ENCODE measurements at places on chromosomes 2 and 18. TPM values are rescaled to one million over a fixed set of nuclear protein-coding genes. Genes with fewer than 3 reads are reported as not detected.

DNA sequence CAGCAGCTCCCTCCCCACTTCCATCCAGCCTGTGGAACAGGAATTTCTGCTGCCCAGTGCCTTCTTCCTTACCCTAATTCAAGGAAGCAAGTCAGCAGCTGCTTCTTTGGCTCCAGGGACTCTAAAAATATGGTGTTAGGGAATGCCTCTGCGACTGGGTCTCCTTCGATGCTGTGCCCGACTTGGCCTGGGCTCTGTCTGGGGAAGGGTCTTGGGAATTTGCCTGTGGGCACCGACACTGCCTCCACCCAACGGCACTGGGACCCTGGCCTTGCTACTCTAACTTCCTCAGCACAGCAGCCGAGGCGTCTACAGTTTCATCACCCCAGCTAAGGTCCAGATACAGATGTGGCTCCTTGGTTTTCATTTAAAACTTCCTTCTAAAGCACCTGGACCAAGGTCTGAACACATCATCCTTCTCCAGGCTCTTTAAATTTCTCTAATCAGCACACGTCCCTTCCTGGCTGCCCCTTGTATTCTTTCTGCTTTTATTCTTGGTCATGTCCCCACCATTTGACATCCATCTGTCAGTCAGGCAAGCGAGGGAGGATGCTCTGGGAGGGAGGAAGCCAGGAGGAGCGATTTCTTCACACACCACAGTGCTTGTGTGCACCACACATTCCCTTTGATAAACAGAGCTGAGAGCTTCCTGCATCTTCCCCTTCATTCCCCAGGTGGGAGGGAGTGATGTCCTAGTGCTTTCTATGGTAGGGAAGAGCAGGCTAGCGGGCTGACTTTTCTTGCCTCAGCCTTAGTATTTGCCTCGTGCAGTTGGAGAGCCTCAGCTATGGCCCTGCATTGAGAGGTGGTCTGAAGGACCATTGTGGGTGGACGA is 6.8 kb downstream of the LBH start:
- no peak for DNase-seq

- DNase-seq = peak; percentile 45
Observed at GRCh38 chr2:177117755-177118154, 94.8 kb upstream of the HNRNPA3 start.

GRCh38 chr2:74655579-74655978 is 1.5 kb downstream of the SEMA4F start:
- no peak for DNase-seq

- no peak for DNase-seq
Observed at GRCh38 chr2:224023188-224023587, 15.9 kb downstream of the SERPINE2 start.

DNA sequence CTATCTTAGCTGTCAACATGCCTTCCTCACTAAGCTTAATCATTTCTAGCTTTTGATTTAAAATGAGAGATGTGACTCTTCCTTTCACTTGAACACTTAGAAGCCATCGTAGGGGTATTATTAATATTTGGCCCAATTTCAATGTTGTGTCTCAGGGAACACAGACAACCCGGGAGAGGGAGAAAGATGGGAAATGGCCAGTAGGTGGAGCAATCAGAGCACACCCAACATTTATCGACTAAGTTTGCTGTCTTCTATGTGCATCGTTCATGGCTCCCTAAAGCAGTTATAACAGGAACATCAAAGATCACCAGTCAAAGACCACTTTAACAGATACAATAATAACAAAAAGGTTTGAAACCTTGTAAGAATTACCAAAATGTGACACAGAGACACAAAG is 110.2 kb downstream of the OLA1 start:
- peak; percentile 64 for DNase-seq

DNA sequence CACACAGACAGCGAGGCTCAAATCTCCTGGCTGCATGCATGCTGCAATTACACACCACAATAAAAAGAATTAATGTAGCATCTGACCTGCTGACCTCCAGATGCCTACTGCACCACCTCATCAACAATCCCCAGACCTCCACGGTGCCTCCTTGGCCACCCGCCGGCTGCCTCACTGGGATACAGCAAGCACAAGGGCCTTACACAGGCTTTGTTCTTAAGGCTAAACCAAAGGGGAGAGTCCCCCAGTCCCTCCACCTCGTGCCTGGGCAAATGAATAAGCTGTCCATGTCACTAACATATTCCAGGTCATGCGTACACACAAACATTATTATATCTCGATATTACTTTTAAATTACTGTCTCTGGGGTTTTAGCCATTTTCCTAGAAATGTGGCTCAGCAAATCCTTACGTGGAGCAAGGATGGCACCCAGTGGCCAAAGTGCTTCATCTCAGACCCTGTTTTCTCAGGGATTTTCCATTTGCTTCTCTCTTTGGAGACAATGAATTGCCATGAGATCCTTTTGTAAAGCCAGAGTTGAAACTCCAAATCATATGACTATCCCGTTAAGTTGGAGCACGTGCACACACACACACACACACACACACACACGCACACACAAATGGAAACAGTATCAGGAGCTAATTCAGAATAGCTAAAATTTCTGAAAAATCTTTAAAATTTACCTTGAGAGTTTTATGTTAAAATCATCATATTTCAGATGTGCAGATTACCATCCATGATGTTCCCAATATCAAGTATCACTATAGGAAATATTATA is 313.8 kb downstream of the PDE11A start:
- DNase-seq = peak; percentile 80

- DNase-seq = peak; percentile 88
Observed at GRCh38 chr2:222892321-222892720, 31.5 kb downstream of the ACSL3 start.

Gene GAREM1
- 1.1 TPM for total RNA-seq

- no peak for DNase-seq
Observed at GRCh38 chr2:197461057-197461456, 7.7 kb downstream of the COQ10B start.

Gene EDAR
- total RNA-seq = not detected

Gene PUM2
- total RNA-seq = 83.7 TPM
